ENCODE measurements at places on chromosomes 2 and 18. TPM values are rescaled to one million over a fixed set of nuclear protein-coding genes. Genes with fewer than 3 reads are reported as not detected.
A peak's percentile ranks its signal among the peaks of the same experiment; 100 is the strongest.

- no peaks in the 10 kb centered on the region for H3K36me3 ChIP-seq
- peak; percentile 65 for DNase-seq
- peak overlapping the region; percentile 56 for H3K27ac ChIP-seq
- H3K4me3 ChIP-seq = no peak overlapping the region
- no peaks in the 10 kb centered on the region for H3K27me3 ChIP-seq
Observed at GRCh38 chr2:20071397-20072383, 20.3 kb upstream of the LAPTM4A start.

GRCh38 chr2:39394516-39394961, 42.5 kb downstream of the MAP4K3 start:
- no peak overlapping the region for H3K4me3 ChIP-seq
- no peak overlapping the region for H3K27ac ChIP-seq
- H3K36me3 ChIP-seq = no peaks in the 10 kb centered on the region
- no peak for DNase-seq
- no peaks in the 10 kb centered on the region for H3K27me3 ChIP-seq

DNA sequence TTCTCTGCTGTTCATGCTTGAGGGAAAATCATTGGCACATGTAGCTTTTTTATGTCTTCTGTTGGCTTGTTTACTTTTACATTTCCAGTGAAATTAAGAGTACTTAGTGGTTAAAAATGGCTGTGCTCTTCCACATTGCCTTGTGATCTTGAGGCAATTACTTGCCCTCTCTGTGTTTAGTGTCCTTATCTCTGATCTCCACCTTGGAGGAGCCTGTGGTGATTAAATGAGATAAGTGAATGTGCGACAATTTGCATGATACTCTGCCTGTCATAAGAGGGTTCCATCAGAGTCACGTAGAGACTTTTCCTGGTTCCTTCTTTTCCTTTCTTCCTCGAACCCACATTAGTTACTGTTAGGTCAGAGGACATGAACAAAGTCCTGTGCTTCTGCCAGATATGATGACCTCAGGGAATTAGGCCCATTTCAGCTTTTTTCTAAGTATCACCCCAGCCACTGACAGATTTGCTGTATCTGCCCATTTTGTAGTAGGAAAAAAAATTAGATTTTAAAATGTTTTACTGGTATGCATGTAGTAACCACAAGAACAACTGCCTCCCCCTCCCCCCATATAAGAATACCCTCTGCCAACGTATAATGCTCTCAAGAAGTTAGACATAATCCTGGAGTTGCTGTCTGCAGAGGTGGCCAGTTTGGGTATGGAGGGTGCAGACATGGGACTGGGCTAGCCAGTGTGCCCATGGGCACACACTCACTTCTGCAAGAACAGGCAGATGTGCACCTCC, 51.9 kb downstream of the TET3 start:
- no peaks in the 10 kb centered on the region for H3K36me3 ChIP-seq
- H3K27ac ChIP-seq = no peak overlapping the region
- no peak for DNase-seq
- H3K4me3 ChIP-seq = no peak overlapping the region
- peaks cover 16% of the 10 kb centered on the region for H3K4me1 ChIP-seq

DNA sequence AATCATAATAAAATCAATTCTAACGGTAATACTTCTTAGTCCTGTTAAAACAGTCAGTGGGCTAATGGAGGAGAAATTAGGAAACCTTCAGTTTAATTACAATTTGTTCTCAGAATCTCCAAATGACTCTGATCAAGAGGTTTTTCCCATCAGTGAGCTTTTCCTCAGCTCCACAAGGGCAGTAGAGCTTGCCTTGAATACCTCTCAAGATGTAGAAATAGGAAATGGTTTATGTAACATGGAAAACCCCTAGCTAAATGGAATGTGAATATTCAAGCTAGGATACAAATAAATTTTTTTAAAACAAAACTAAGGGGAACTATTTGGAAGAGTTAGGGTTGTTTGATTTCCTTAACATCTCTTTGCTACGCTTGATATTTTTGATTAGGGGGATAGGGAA, 87.5 kb downstream of the PLEKHM3 start:
- no peak for DNase-seq
- H3K4me1 ChIP-seq = no peaks in the 10 kb centered on the region
- no peaks in the 10 kb centered on the region for H3K36me3 ChIP-seq

- H3K4me3 ChIP-seq = no peak overlapping the region
- H3K27ac ChIP-seq = no peak overlapping the region
- no peaks in the 10 kb centered on the region for H3K27me3 ChIP-seq
- no peaks in the 10 kb centered on the region for H3K36me3 ChIP-seq
Observed at GRCh38 chr18:79683626-79684282, 4.2 kb downstream of the CTDP1 start.

DNA sequence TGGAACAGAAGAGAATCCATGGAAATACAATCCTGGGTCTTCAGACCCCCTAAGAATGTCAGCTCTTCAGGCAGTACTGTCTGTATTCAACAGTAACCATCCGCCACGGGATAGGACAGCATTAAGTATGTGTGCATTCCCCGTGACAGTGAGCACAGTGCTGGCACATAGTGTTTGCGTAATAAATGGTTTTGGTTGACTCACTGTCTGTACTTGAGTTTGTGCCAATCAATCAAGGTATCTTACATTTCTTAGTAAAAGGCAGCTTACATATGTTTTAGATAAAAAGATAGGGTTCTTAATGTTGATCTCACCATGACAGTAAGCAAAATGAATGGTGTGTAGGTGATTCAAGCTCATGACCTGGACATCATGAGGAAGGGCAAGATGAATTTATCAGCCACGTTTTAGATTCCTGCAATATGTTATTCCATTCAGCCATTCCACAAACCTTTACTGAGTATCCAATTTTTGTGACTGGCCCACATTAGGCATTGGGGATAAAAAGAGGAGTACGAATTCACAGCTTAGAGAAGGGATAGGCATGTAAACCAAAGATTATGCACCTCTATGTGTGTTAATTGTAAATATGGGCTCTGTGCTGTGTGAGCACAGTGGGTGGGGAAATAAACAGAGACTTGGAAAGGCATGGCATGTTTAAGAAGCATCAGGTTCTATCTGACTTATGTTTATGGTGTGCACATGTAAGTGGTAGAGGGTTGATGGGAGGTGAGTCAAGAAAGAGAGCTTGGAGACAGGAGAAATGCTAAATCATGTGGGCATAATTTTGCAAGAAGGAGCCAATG, 258.8 kb downstream of the SLC8A1 start:
- H3K27ac ChIP-seq = no peak overlapping the region
- DNase-seq = no peak
- no peak overlapping the region for H3K4me3 ChIP-seq
- H3K36me3 ChIP-seq = no peaks in the 10 kb centered on the region

GRCh38 chr2:114843963-114844362, 401.5 kb downstream of the DPP10 start:
- H3K4me1 ChIP-seq = no peaks in the 10 kb centered on the region
- no peaks in the 10 kb centered on the region for H3K27me3 ChIP-seq
- no peak for DNase-seq
- H3K27ac ChIP-seq = no peak overlapping the region

- H3K36me3 ChIP-seq = no peaks in the 10 kb centered on the region
- H3K4me3 ChIP-seq = no peak overlapping the region
- no peaks in the 10 kb centered on the region for H3K4me1 ChIP-seq
- no peak overlapping the region for H3K27ac ChIP-seq
- no peak for DNase-seq
- no peaks in the 10 kb centered on the region for H3K27me3 ChIP-seq
Observed at GRCh38 chr2:199535445-199536177, 77.9 kb upstream of the SATB2 start.

DNA sequence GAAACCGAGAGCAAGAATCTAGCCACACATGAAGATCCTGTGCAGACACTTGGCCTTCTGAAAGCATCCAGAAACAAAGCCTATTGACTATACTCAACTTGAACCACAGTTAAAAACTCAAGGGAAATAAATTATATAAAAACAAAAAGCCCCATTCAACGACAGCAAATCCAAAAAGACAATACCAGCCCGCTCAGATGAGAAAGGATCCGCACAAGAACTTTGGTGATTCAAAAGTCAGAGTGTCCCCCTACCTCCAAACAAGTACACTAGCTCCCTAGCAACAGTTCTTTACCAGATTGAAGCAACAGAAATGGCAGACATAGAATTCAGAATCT, 163.2 kb downstream of the WDPCP start:
- no peak for DNase-seq
- H3K4me1 ChIP-seq = no peaks in the 10 kb centered on the region
- H3K27ac ChIP-seq = no peak overlapping the region
- no peaks in the 10 kb centered on the region for H3K36me3 ChIP-seq

DNA sequence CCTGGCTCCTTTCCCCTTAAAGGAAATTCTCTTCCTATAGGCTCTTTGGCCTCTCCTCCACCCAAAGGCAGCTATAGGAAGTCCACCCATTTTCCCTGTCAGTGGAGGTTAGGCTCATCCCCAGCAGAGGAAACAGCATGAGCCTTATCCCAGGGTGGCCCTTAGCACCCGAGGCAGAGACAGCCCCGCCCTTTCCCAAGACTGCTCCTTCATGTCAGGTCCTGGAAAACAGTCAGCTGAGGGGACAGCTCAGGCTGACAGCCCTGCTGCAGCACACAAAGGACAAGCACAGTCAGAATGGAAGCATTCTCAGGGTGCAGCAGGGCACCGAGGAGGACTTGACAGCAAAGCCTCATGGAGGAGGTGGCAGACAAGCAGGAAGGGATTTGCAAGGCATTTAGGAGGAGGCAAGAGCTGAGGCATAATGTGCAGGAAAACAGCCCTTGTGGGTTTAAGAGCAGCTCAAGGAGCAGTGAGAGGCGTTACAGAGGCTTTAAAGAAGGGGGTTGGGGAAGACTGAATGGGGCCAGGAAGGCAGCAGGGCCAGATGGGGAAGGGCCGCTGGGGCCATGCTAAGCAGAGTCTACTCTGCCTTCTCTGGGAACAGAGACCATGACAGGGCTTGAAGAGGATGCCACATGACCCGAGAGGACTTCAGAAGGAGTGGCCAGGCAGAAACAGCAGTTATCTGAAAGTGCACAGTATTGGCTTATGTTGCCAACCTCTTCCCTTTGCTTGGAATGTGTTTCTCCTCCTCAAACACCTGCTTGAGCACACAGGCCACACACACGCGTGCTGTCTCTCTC, 216.6 kb downstream of the SH3BP4 start:
- peaks cover 31% of the 10 kb centered on the region for H3K4me1 ChIP-seq
- no peaks in the 10 kb centered on the region for H3K27me3 ChIP-seq
- no peak overlapping the region for H3K27ac ChIP-seq
- no peak overlapping the region for H3K4me3 ChIP-seq
- no peak for DNase-seq
- H3K36me3 ChIP-seq = no peaks in the 10 kb centered on the region

GRCh38 chr2:179263446-179264367, 925 bp downstream of the SESTD1 start:
- no peaks in the 10 kb centered on the region for H3K27me3 ChIP-seq
- H3K27ac ChIP-seq = peak overlapping the region; percentile 40
- H3K4me3 ChIP-seq = peak overlapping the region; percentile 69
- DNase-seq = peak; percentile 66
- H3K4me1 ChIP-seq = peaks cover 11% of the 10 kb centered on the region

- H3K4me1 ChIP-seq = no peaks in the 10 kb centered on the region
- no peak for DNase-seq
- H3K27me3 ChIP-seq = no peaks in the 10 kb centered on the region
- H3K36me3 ChIP-seq = no peaks in the 10 kb centered on the region
- H3K27ac ChIP-seq = no peak overlapping the region
Observed at GRCh38 chr18:75246721-75247610, 36.4 kb downstream of the TSHZ1 start.

DNA sequence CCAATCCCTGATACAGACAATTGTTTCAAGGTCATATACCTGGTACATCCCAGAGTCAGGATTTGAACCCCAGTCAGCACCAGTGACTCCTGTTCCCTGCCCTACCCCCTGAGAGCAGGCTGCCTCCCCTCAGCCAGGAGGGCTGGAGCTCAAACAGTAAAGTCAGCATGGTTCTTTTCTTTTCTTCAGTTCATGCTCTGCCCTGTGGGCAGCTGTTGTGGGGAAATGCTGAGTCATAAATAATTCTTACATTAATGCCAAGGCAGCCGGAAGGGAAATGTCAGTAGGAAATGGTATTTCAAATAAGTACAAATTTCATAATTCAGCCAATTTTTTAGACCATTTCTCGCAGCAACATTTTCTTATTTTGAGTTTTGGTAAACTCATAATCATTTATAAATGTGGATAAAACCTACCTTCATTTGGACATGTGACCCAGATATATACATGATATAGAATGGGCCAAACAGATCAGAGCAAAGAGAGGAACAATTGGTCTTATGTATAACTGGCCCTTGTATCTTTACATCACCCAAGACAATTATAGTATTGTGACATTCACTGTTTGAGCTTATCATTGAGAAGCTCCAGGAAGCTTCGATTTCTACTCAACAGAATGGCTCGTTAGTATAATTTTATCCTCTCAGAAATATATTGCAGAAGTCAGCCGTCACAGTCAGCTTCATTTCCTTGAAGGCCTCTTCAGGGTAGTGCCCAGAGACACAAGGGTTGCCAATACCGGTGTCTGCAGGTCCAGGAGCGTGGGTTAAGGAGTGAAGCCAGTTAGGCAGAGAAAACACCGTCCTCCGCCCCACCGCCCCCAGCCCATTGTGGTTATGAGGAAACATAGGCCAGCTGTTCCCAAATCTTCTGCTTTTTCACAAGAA, 28.0 kb upstream of the SCYGR1 start:
- no peaks in the 10 kb centered on the region for H3K27me3 ChIP-seq
- no peaks in the 10 kb centered on the region for H3K36me3 ChIP-seq
- peaks cover 41% of the 10 kb centered on the region for H3K4me1 ChIP-seq
- H3K4me3 ChIP-seq = no peak overlapping the region
- H3K27ac ChIP-seq = peak overlapping the region; percentile 65

DNA sequence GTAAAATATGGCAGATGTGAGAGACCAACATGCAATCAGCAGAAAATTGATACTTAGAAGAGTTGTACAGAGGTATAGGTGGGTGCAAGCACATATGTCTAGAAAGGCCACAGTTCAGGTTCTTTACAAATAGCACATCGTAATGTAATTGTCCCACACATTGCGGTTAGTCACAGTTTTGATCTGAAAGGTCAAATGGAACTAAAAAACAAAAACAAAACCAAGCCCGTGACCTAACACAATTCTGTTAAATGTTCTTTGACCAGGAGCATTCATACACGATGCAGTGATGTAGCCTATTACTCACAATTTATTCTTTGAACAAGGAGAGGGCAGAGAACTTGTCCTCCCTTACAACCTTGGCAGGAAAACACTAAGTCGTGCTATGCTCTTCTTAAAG, 108.9 kb upstream of the MAP4K3 start:
- no peaks in the 10 kb centered on the region for H3K27me3 ChIP-seq
- H3K4me3 ChIP-seq = no peak overlapping the region
- DNase-seq = no peak
- H3K36me3 ChIP-seq = no peaks in the 10 kb centered on the region
- no peak overlapping the region for H3K27ac ChIP-seq

- no peak overlapping the region for H3K27ac ChIP-seq
- no peaks in the 10 kb centered on the region for H3K27me3 ChIP-seq
- no peak for DNase-seq
- peaks cover 44% of the 10 kb centered on the region for H3K4me1 ChIP-seq
- no peaks in the 10 kb centered on the region for H3K36me3 ChIP-seq
Observed at GRCh38 chr2:26917135-26917836, 53.2 kb upstream of the MAPRE3 start.

MC2R gene
- not detected for total RNA-seq

REG3G gene
- total RNA-seq = not detected

LRATD1 gene
- not detected for total RNA-seq

COL4A4 gene
- total RNA-seq = not detected

TXNDC2 gene
- total RNA-seq = 0.13 TPM

CCDC74B gene
- total RNA-seq = 3.8 TPM

HNMT gene
- 0.82 TPM for total RNA-seq

ZDBF2 gene
- total RNA-seq = 1.8 TPM

NGEF gene
- total RNA-seq = 0.69 TPM

FAM124B gene
- total RNA-seq = not detected

FBXO36 gene
- total RNA-seq = 5.0 TPM

MYO5B gene
- total RNA-seq = 0.30 TPM
